ENCODE measurements at places on chromosomes 7 and 10.

GRCh38 chr10:88974012-88974411 lies 16.6 kb upstream of the FAS start:
- DNase-seq: no peak

DNA sequence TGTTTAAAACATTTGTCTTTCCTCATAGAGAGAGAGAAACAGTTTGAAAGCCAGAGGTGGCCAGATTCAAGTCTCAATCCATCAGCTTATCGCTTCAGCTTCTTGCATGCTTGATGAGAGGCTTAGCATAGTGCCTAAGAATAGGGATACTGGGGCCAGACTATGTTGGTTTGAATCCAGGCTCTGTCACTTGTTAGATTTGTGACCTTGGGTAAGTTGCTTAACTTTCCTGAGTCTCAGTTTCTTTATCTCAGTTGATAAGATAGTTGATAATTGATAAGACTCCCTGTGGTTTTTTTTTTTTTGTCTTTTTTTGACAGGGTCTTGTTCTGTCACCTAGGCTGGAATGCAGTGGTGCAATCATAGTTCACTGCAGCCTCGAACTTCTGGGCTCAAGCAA lies 12.1 kb upstream of the CDK6 start:
- no peak for DNase-seq

GRCh38 chr10:95745501-95745900 lies 10.5 kb upstream of the ENTPD1 start:
- DNase-seq: no peak

GRCh38 chr7:140571538-140572122 lies 69.0 kb downstream of the DENND2A start:
- no peak for DNase-seq

GRCh38 chr7:113371416-113372043 lies 253.2 kb upstream of the SMIM30 start:
- DNase-seq: peak; percentile 13

DNA sequence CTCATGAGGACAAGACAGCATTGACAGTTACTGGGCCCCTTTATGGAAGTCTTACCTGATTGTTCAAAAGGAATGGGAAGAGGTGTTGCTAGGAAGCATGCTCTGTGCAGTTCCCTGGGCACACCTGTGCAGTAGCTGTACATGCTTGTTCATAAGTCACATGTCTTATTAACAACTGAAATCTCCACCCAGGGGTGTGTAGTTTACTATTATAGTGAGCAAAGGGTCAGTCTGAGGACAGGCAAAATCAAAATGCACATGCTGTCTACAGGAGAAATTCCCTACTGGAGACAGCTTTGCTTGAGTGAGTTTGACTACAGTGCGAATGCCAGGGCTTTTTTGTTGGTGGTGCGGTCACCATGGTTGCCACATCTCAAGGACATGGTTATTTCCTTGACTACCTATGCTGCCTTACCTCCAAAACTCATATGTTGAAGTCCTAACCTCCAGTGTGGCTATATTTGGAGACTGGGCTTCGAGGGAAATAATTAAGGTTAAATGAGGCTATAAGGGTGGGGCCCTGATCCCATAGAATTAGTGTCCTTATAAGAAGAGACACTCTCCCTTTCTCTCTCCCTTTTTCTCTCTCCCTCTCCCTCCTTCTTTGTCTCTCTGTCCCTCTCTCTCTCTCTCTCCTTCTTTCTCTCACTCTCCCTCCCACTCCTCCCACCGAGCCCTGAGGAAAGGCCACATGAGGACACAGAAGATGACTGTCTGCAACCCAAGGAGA lies 48.3 kb upstream of the RNF32 start:
- DNase-seq: no peak

GRCh38 chr7:87934699-87935383 lies 790 bp downstream of the ADAM22 start:
- DNase-seq: no peak

- no peak for DNase-seq
Observed at GRCh38 chr10:133070810-133071209, 16.9 kb upstream of the ADGRA1 start.

- no peak for DNase-seq
Observed at GRCh38 chr10:90857635-90858460, at the start of gene HTR7. Gene HTR7, minus strand, starts transcription at chr10:90858039. Its CDS starts 368 bp downstream, at chr10:90857671.

DNA sequence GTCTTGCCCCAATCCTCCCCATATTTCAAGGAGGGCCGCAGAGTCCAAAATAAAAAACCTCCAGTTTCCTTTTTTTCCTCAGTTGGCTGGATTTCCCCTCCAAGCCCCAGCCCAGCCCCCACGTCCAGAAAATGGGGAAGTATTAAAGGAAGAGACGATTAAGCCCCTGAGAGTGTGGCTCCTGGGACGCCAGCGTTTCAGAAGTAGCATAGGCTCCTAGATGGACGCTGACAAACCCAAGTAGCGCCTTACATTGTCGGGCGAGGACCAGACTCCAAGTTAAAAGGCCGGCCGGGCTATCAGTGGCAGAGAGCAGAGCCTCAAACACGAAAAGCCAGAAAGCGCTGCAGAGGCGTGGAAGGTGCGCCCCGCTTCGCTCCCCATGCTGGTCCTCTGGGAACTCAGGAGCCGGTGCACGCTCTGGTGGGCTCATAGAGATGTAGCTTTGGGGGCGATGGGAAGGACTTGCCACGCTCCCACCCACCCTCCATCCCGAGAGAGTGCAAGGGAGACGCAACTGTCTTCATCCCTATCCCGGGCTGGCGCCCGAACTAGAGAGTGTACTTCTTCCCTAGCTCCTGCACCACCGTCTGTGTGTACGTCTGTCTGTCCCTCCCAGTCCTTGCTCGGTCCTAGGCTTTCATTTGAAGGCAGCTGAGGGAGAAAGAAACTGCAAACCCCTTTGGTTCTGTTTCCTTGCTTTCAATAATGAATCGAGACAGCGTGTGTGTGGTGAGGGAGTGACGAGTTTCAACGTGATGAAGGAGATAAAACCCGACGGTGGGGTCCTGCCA lies 6.3 kb upstream of the EMX2 start:
- DNase-seq: no peak

- no peak for DNase-seq
Observed at GRCh38 chr10:130254662-130255061, 118.5 kb downstream of the GLRX3 start.

DNA sequence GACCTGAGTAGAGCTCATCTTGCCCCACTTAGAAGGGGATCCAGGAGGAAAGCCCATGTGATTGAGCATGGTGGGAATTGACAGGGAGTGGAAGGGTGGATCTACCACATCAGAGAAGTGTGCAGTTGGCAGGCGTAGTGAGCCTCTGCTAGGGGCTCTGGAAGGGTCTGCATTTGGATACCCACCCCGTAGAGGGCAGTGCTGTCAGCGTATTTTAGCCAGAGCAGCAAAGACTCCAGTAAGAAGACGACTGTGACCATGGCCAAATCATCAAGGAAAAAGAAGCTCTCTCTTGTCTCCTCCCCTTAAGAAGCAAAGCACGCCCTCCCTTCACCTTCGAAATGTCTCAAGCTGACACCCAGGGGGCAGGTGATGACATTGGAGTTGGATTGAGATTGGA lies 68.8 kb upstream of the INHBA start:
- DNase-seq: no peak

GRCh38 chr10:89217057-89217990 lies 10.2 kb upstream of the CH25H start:
- peak; percentile 38 for DNase-seq

DNA sequence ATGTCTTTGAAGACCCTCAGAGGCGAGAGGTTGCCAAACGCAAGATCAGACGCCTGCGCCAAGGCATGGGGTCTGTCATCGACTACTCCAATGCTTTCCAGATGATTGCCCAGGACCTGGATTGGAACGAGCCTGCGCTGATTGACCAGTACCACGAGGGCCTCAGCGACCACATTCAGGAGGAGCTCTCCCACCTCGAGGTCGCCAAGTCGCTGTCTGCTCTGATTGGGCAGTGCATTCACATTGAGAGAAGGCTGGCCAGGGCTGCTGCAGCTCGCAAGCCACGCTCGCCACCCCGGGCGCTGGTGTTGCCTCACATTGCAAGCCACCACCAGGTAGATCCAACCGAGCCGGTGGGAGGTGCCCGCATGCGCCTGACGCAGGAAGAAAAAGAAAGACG lies 8.1 kb upstream of the SGCE start:
- DNase-seq: no peak

GRCh38 chr7:100208911-100209408 lies 10.8 kb upstream of the PVRIG start:
- no peak for DNase-seq

GRCh38 chr10:125002423-125003145 lies 60.7 kb downstream of the ZRANB1 start:
- DNase-seq: no peak
